ENCODE measurements at places on chromosomes 1 and 21. TPM values are rescaled to one million over a fixed set of nuclear protein-coding genes. Genes with fewer than 3 reads are reported as not detected.

DNA sequence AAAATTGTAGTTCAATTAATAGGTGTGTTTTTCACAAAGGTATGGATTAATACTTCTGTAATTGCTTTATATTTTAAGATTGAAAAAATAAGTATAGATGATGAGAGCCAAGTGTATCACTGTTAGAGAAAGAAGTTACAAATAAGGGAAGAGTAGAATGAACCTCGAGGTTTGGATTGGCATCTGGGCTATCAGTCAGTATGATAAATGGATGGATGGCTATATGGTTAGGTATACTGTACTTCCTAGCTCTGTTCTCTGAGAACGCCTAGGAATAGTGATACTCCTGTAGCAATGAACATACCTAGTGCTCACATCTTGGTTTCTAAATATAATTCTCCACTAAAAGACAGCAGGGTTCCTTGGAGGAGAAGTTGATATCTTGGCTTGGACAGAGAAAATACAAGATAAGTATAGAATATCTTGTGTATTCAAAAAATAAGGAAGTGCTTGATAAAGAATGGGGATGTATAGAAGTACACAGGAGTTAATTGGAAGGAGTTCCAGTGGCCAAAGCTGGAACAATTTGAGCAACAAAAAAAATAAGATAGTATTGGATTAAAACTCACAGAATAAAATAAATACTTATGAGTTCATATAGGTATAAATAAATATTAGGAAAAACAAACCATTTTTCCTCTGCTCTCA lies 12.4 kb downstream of the IPO9 start:
- DNase-seq, result no peak

DNA sequence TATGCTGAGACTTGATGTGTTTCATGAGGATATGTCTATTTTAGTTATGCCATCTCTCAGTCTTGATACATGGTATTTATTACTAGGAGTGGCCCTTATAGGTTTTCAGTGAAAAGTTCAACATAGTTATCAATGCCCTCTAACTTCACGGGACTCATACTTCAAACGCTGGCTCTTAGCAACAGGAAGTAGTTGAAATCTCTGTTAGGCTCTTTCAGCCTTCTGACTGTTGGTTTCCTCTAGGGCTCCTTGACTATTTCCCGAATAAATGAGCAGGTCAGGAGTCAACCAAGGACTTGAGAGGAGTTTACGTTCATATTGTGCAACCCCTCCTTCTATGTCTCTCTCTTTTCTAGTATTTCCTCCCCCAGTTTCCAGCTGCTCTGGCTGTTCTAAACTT lies 141.8 kb downstream of the RGS7 start:
- no peak for DNase-seq

KRTAP10-7 gene
- total RNA-seq, result not detected

GRCh38 chr1:230158415-230159291 lies 91.6 kb downstream of the GALNT2 start:
- no peak for DNase-seq

DNA sequence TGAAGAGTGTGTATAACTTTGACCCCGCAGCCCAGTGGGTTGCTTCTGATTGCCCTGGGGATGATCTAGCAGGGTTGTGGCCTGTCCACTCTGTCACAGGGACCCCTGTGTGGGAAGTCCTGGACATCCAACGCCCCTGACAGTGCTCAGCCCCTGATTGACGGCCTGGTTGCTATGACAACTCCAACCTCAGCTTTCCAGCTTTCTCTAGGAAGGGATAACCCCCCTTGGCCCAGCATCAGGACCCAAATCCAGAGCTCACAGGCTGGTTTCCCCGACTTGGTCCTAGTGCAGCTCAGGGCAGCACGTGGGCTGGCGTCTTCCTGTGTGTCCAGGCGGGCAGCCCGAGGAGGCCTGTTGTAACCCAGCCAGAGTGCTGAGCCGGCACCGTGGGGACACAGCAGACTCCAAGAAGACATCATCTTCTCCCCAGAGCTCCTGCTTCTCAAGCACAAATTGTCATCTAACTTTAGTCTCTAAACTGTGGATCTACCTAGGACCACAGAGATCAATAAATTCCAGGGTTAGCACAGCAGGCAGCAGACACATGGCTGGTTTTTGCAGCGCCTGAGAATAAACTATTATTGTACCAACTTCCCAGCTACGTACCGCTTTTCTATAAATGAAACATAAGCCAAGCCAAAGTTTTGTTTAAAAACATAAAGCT lies 18.9 kb upstream of the PDXK start:
- no peak for DNase-seq

GRCh38 chr1:166869318-166870099 lies 6.6 kb downstream of the TADA1 start:
- no peak for DNase-seq

LAD1 gene
- 56.1 TPM for total RNA-seq

DNA sequence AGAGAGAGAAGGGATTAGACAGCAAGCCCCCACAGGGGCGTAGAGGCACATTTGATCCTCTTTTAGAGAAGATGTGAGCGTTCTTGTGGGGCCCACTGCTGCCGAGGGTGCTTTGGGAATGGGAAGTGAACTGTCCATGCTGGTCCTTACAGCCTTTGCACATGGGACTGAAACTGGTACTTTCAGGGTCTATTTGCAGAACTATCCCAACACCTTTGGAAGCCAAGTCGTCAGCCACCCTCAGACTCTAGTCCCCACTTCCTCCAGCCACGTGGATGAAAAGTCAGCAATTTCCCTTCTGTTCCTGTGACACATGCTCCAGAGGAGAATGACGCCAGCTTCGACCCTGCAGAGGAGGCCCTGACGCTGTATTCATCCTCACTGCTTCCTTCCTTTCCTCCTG lies 2.6 kb upstream of the RAB7B start:
- no peak for DNase-seq

- no peak for DNase-seq
These were observed 98.7 kb upstream of the C8B start for GRCh38 chr1:57064379-57065140.

GRCh38 chr1:41539418-41539805 lies 54.9 kb upstream of the EDN2 start:
- DNase-seq, result no peak

- DNase-seq, result no peak
These were observed 1035.7 kb downstream of the ADGRL2 start for GRCh38 chr1:82836213-82836972.

DNA sequence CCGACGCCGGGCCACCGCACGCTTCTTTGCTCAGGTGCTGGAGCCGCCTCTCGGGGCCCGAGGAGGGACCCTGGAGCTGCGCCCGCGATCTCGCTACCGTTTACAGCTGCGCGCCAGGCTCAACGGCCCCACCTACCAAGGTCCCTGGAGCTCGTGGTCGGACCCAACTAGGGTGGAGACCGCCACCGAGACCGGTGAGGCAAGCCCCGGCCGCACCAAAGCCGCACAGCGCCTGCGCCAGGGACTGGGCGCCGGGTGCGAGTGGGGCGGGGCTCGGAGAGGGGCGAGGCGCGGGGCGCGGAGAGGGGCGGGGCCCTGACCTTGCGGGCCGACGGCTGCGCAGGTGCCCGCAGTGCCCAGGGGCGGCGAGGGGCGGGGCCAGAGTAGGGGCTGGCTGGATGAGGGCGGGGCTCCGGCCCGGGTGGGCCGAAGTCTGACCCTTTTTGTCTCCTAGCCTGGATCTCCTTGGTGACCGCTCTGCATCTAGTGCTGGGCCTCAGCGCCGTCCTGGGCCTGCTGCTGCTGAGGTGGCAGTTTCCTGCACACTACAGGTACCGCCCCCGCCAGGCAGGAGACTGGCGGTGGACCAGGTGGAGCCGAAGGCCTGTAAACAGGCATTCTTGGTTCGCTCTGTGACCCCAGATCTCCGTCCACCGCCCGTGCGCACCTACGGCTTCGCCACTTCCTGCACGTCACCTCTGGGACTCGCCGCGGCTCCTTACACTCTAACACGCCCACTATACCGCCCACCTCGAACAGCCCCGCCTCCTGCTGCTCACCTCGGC lies 9.8 kb upstream of the CDC20 start:
- peak; percentile 85 for DNase-seq

DNA sequence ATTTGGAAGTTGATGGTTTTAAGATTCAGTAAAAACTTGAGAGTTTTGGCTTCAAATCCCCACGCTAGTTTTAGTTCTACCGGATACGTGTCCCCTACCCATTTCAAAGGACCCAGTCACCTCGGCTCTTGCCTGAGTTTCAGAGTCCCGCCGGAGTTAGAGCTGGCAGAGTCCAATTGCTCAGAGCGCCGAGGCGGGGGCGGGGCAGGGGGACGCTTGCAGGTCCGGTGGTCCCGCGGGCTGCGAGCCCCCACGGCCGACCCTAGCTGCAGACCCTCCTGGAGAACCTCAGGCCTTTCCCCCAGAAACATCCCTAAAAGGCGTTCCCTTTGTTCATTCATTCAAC lies 765 bp upstream of the VPS45 start:
- DNase-seq, result no peak

DNA sequence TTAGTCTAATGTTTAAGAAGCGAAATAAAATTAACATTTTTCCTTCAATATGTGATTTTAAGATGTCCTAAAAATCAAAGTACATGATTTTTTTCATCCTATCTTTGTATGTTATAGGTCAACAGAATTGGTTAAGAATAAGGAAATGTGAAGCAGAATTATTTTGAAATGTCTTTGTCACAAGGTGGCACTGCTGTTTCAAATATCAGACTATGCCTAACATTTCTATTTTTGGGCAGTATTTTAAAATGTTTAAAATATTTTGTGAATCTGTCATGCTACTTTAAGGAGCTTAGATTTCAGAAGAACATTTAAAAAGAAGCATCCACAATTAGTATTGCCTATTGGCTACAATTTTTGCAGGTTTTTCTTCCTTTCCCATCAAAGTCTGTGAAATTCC lies 38.7 kb downstream of the AMY1C start:
- no peak for DNase-seq
